Breast epithelium (tissue), 4 donors: ENCODE measurements at places on chromosomes 6 and 20.

DNA sequence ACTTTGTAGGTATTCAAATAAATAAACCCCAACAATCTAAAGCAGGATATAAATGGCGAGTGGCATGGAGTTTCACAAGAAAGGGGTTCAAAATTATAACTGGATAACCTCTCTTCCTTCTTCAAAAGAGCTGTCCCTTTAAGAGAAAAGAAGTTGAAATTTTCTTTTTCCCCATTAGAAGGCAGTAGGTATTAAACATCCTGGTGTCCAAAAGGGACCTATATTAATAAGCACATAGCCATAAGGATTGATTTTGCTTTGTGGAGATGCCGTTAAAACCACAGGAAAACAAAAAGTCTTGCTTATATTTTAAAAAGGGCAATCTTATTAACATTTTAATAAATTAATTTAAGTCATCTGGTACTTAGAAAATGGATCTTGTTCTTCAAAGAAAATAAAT lies 76.5 kb downstream of the LYRM4 start:
- no peak overlapping the region for H3K4me3 ChIP-seq
- no peaks in the 10 kb centered on the region for H3K27me3 ChIP-seq
- no peak for DNase-seq
- H3K36me3 ChIP-seq = no peaks in the 10 kb centered on the region
- H3K27ac ChIP-seq = no peak overlapping the region

GRCh38 chr6:90356012-90356421 lies 59.4 kb upstream of the BACH2 start:
- no peak overlapping the region for H3K4me3 ChIP-seq
- H3K27me3 ChIP-seq = no peaks in the 10 kb centered on the region
- no peaks in the 10 kb centered on the region for H3K4me1 ChIP-seq
- DNase-seq = no peak
- no peaks in the 10 kb centered on the region for H3K36me3 ChIP-seq

GRCh38 chr20:7673841-7674240 lies 266.4 kb downstream of the HAO1 start:
- no peak for DNase-seq
- H3K4me3 ChIP-seq = no peak overlapping the region
- H3K36me3 ChIP-seq = no peaks in the 10 kb centered on the region
- no peak overlapping the region for H3K27ac ChIP-seq

DNA sequence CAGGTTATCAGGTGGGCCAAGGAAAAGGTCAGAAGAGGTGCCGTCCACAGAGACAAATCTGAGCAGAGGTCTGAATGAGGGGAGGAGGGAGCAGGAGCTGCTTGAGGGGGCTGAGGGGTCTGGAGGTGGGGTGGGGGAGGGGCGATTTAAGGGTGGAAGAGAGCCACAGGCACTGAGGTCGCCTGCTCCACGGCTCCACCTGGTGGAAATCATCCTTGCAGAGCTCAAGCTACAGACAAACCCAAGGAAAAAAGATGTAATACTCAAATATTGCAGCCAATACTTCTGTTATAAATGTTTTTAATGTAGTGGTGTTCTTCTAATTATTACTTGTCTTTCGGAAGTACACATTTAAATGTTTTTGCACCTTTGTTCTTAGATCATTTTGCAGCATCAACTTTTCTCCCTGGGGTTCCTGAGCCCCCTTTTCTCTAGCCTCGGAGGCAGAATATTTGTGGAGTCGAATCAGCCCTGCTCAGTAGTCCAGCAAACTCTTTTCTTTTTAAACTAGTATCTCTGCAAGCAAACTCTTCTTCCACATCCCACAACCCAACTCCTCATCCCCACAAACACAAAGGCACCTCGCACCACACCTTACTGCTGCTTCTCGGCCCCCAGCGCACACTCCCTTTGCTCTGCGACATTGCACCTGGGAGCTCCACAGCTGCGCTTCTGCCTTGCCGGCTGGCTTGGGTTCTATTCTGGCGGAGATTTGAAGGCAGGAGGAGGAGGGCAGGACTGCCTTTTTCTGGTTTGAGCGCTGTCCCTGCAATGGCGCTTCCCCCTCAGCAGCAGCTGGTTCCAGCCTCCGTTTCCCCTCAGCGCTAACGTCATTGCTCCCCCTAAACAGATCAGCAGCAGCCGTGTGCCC lies 51.0 kb upstream of the TFAP2A start:
- H3K36me3 ChIP-seq = no peaks in the 10 kb centered on the region
- H3K27ac ChIP-seq = no peak overlapping the region
- no peak overlapping the region for H3K4me3 ChIP-seq
- no peaks in the 10 kb centered on the region for H3K27me3 ChIP-seq
- H3K4me1 ChIP-seq = no peaks in the 10 kb centered on the region

DNA sequence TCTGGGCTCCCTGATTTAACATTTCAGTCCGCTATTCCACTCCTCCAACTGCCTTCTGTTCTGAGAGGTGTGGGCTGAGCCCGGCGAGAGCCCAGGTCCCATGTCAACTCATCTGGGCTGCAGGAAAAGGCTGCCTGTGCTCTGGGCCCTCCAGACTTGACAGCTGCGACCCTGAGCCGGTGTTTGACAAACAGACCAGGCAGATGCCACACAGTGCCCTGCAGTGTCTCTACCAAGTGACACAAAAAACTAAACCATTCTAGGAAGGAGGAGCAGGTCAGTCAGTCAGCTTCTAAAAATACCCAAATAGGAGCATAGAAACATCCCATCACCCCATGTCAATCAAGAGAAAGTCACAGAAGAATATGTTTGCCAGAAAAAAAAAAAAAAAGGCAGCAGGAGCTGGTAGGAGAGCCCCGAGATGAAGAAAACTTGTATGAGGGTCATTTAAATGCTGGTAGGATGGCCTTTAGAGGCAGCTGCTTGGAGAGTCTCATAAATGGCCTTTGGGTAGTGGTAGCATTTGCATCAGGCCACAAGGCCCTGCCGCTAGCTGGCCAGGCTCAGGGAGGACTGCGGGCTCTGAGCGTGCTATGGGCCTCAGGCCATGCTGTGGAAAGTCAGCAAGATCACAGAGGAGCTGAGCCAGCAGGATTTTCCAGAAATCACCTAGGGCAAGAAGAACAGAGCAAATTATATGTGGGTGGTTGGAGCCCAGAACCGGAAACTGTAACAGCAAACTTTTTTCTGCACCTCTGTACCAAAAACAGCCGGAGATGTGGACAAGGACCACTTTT lies 36.6 kb upstream of the GFOD1 start:
- DNase-seq = no peak
- no peak overlapping the region for H3K27ac ChIP-seq
- no peaks in the 10 kb centered on the region for H3K4me1 ChIP-seq
- H3K27me3 ChIP-seq = no peaks in the 10 kb centered on the region

DNA sequence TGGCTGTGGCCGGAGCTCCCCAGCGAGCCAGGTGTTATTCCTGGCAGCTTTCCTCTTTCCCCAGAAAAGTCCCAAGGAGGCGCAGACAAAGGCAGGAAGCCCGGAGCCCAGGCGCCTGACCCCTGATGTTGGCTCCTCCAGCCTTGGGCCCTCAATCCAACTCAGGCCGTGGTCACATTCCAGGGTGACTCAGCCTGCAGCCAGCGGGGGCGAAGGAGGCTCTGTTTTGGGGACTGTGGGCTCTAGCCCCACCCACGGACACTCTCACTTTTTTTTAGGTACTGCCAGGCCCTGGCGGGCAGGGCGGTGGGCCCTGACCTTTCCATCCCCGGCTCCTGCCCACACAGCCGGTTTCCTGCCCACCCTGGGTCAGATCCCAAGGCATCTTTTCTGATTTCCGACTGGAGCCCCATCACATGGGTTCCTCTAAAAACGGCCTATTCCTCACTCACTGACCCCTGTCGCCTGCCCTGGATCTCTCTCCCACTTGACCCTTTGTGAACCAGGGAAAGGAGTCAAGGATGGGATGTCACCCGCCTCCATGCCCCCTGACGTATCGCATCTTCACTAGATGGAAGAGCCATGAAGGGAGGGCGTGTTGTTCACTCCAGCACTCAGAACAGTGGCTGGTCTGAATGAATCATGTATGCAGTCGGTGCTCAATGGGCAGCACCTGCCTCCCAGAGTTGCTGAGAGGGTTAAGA lies 5.5 kb downstream of the PTGIS start:
- no peaks in the 10 kb centered on the region for H3K27me3 ChIP-seq
- peak overlapping the region; percentile 82 for H3K27ac ChIP-seq

- no peaks in the 10 kb centered on the region for H3K27me3 ChIP-seq
- H3K4me1 ChIP-seq = no peaks in the 10 kb centered on the region
- no peak for DNase-seq
- H3K36me3 ChIP-seq = no peaks in the 10 kb centered on the region
- no peak overlapping the region for H3K27ac ChIP-seq
- no peak overlapping the region for H3K4me3 ChIP-seq
Observed at GRCh38 chr6:12343122-12343439, 52.9 kb downstream of the EDN1 start.

GRCh38 chr6:31268836-31269235 lies 3.1 kb downstream of the HLA-C start:
- no peaks in the 10 kb centered on the region for H3K36me3 ChIP-seq
- no peak overlapping the region for H3K4me3 ChIP-seq
- no peaks in the 10 kb centered on the region for H3K27me3 ChIP-seq
- no peaks in the 10 kb centered on the region for H3K4me1 ChIP-seq
- DNase-seq = no peak

- no peaks in the 10 kb centered on the region for H3K4me1 ChIP-seq
- no peak overlapping the region for H3K4me3 ChIP-seq
- DNase-seq = no peak
- H3K36me3 ChIP-seq = no peaks in the 10 kb centered on the region
- H3K27ac ChIP-seq = no peak overlapping the region
- no peaks in the 10 kb centered on the region for H3K27me3 ChIP-seq
Observed at GRCh38 chr6:125846292-125847024, 55.7 kb downstream of the NCOA7 start.

DNA sequence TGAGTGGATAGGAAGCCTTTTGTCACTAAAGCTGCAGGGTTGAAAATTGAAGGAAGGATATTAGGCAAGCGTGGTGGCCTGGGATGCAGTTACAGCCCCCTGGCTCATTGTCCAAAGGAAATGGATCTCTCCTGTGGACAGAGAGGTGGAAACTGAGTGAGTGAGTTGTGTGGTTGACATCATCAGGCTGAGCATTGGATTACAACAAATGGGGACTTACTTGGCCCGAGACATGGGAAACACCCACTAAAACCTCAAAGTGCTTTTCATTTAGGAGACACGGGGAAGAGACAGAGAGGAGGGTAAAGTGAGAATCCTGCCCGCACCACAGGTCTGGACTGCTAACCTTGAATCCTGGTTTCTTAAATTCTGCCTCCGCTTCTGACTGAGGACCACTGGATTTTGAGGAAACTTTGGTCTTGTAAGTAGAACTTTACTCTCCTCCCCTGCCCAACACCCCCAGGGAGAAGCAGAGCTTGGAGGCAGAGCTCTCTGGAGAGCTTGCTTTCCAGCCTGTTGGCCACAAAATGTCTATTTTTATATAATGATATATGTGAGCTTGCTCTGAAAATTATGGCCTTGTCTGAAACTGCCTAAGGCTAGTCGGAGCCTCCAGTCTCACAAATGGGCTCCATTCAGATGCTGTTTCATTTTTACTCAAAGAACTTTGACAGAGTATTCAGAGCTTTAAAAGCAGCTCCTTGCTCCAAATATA lies at the start of gene PKIG:
TSS of gene PKIG (plus strand) at position 269 of the 715 bp plus-strand sequence. CDS start 31,978 bp downstream, outside the sequence.
- peak within 1 kb of the TSS; percentile 63 for H3K27ac ChIP-seq
- no peaks in the 10 kb centered on the region for H3K4me1 ChIP-seq
- H3K4me3 ChIP-seq = peak within 1 kb of the TSS; percentile 28
- H3K36me3 ChIP-seq = no peaks in the 10 kb centered on the region

- H3K27ac ChIP-seq = no peak overlapping the region
- no peak for DNase-seq
- no peaks in the 10 kb centered on the region for H3K4me1 ChIP-seq
- H3K36me3 ChIP-seq = no peaks in the 10 kb centered on the region
Observed at GRCh38 chr6:106100755-106101154, 14.6 kb downstream of the PRDM1 start.

GRCh38 chr6:31576897-31577578 lies 1.7 kb downstream of the TNF start:
- H3K36me3 ChIP-seq = no peaks in the 10 kb centered on the region
- no peaks in the 10 kb centered on the region for H3K4me1 ChIP-seq
- no peak overlapping the region for H3K27ac ChIP-seq
- H3K27me3 ChIP-seq = no peaks in the 10 kb centered on the region

DNA sequence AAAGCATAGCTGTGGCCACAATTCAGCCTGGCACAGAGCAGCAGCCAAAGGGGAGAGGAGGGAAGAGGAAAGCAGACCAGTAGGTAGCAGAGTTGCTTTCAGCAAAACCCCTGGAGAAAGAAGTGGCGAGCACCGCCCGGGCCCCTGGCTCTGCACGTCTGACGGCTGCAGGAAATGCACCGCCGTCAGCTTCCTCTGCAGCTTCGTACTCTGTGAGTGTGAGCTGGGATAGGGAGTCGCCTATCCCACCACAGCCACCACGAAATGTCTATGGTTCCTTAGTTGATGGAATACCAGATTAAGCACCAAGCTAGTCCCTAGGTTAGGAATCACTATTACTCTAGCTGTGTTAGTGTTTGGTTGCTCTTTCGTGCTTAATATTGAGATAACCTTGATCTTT lies 79.9 kb upstream of the NAA20 start:
- peaks cover 22% of the 10 kb centered on the region for H3K4me1 ChIP-seq
- H3K27ac ChIP-seq = peak overlapping the region; percentile 97
- peak overlapping the region; percentile 25 for H3K4me3 ChIP-seq

GRCh38 chr6:33716890-33717632 lies 5.6 kb upstream of the UQCC2 start:
- H3K4me3 ChIP-seq = no peak overlapping the region
- DNase-seq = no peak
- H3K36me3 ChIP-seq = no peaks in the 10 kb centered on the region
- no peaks in the 10 kb centered on the region for H3K4me1 ChIP-seq
- peak overlapping the region; percentile 38 for H3K27ac ChIP-seq

- no peaks in the 10 kb centered on the region for H3K27me3 ChIP-seq
- no peak for DNase-seq
- no peak overlapping the region for H3K4me3 ChIP-seq
- H3K36me3 ChIP-seq = no peaks in the 10 kb centered on the region
- H3K27ac ChIP-seq = no peak overlapping the region
Observed at GRCh38 chr6:113449051-113449450, 408.1 kb upstream of the MARCKS start.

- H3K4me3 ChIP-seq = no peak overlapping the region
- H3K4me1 ChIP-seq = no peaks in the 10 kb centered on the region
- DNase-seq = no peak
- H3K27ac ChIP-seq = no peak overlapping the region
Observed at GRCh38 chr6:136977075-136977474, 55.0 kb downstream of the SLC35D3 start.

GRCh38 chr20:2921506-2921905 lies 48.2 kb downstream of the PTPRA start:
- H3K4me1 ChIP-seq = no peaks in the 10 kb centered on the region
- H3K27ac ChIP-seq = no peak overlapping the region
- H3K4me3 ChIP-seq = no peak overlapping the region
- no peaks in the 10 kb centered on the region for H3K36me3 ChIP-seq
- H3K27me3 ChIP-seq = no peaks in the 10 kb centered on the region

DNA sequence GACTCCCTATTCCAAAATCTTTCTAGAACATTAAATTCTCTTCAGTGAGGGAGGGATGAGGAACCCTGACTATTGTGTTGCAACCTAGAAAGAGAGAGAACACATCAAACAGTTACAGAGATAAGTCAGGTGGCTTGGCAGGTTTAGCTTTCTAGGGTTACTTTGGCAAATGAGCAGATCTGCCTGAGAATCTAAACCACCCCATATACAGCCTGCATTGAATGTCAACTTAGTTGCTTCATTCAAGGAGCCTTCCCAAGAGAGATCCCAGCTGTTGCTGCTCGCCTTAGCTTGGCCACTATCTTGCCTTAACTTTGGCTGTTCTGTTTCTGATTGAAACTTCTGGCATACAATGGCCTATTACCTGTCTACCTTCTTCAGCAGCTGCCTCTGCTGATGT lies 74.7 kb upstream of the TCF21 start:
- H3K36me3 ChIP-seq = no peaks in the 10 kb centered on the region
- H3K27ac ChIP-seq = no peak overlapping the region
- H3K4me1 ChIP-seq = no peaks in the 10 kb centered on the region
- DNase-seq = no peak
- no peaks in the 10 kb centered on the region for H3K27me3 ChIP-seq

GRCh38 chr6:6863970-6864639 lies 243.7 kb upstream of the RREB1 start:
- H3K4me3 ChIP-seq = no peak overlapping the region
- H3K4me1 ChIP-seq = no peaks in the 10 kb centered on the region
- H3K27me3 ChIP-seq = no peaks in the 10 kb centered on the region
- no peaks in the 10 kb centered on the region for H3K36me3 ChIP-seq
